ENCODE measurements at places on chromosomes 6 and 20.

DNA sequence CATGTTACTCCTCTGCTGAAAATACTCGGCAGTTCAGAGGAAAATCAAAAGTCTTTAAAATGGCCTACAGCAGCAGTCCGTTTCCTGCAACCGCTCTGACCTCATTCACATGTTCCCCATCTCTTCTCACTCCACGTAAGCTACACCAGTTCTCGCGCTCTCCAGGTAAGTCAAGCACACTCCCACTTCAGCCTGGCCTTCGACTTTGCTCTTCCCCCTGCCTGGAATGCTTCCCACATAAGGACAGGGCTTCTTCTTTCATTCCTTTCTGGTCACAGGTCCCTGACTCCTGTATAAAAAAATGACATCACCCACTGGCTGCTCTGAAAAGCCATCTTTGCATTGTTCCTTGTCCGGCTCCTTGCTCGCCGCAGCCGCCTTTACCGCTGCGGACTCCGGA, 42.7 kb downstream of the MGME1 start:
- DNase-seq: no peak

GRCh38 chr20:11849976-11850670, 67.6 kb upstream of the BTBD3 start:
- no peak for DNase-seq

DNA sequence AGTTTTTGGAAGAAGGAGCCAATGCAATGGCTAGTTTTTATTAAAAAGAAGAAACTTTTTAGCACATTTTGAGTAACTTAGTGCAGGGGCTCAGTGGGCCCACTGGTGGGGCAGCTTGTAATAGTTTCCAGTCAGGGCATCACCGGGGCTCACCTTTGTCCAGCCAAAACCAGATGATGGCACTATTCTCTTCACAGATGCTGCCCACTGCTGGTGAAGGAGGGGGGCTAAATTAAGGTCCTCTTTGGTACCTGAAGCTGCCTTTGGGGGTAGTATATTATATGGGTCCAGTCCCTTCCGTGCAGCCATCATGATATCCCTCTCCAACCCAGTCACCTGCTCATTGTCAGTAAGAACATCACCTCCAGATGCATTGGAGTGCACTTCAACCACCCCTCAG, 182.9 kb downstream of the PDE7B start:
- no peak for DNase-seq

DNA sequence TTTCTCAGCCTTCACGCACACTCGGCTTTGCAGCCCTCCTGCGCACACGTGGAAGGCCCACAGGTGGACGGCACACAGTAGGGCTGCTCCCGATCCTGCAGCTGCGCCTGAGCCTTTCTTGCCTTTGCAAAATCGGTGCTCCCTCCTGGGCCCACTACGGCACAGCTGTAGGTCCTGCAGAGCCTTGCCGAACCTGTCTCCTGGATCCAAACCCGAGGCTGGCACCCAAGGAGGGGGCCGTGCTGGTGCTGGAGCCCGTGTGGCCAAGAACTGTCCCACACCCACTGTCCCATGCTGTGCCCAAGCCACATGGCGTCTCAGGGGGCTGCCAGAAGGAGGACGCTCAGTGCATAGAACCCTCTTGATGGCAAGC, 227.4 kb downstream of the TTLL2 start:
- DNase-seq: no peak

GRCh38 chr20:48609491-48609978, 218.3 kb downstream of the PREX1 start:
- DNase-seq: no peak

DNA sequence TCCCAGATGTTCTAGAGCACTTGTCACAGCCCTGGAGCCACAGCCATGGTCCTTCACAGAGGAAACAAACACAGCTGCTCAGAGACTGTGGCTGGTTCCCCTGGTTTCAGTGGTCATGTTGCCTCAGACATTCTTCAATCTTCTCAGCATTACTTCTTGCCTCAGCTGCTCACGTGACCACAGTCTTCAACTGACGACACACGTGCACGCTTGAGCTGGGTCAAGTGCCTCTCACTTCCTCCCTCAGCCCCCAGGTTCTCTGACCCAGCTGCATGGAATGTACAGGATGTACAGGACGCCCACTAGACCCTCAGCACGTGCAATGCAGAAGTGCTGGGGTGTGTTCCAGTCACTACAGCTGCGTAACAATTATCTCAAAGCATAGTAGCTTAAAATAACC, 159.8 kb upstream of the GGTLC1 start:
- DNase-seq: no peak

- DNase-seq: no peak
Measured at GRCh38 chr6:144284783-144285547, at the start of gene UTRN. UTRN (plus strand) TSS chr6:144285335; CDS start chr6:144291829, 6,494 bp downstream.

GRCh38 chr20:43863821-43864544, 50.7 kb upstream of the TOX2 start:
- no peak for DNase-seq

DNA sequence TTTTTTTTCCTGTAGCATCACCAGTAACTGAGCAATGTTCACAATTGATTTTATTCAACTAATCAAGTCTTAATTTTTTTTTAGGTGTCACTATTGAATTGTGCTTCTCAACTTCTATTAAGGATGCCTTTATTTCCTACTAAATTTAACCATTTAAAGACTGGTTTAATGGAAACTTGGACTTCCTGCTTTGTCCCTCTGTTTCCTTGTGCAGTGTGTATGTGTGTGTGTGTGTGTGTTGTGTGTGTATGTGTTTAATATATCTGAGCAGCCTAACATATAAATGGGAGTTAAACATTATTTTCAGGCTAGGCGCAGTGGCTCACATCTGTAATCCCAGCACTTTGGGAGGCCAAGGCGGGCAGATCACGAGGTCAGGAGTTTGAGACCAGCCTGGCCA, 1.8 kb downstream of the SERPINB6 start:
- DNase-seq: no peak

- DNase-seq: peak; percentile 48
Measured at GRCh38 chr6:139336488-139336887, 38.0 kb downstream of the CITED2 start.

DNA sequence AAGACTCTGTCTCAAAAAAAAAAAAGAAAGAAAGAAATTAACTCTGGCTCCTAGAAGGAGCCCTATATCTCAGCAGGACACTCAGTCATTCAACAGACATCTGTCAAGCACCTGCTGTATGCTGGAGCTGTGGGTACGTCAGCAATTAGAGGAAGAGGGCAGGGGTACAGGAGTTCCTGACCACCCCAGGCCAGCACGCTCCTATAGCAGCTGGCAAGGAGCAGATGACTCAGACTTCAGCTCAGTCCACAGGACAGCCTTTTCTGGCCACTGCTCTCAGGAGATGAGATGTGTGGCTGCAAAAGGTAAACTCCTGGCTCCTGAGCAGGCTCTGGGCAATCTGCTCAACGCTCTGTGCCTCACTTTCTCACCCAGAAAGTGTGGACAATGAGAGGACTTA, 1.7 kb upstream of the RTEL1 start:
- no peak for DNase-seq

DNA sequence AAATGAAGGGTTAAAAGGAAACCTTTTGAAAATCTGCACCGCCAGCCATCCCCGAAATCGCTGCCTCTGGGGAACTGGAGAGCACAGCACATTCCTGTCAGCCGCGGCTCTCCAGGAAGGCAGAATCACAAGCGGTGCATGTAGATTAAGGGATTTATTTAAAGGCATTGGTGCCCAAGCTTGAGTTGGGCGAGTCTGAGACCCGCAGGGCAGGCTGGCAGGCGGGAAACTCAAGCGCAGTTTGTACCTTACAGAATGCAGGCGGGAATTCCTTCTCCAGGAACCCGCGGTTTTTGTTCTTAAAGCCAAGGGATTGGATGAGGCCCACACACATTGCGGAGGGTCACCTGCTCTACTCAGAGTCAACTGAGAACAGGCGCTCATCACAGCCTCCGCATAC, 10.8 kb downstream of the GPR31 start:
- no peak for DNase-seq

DNA sequence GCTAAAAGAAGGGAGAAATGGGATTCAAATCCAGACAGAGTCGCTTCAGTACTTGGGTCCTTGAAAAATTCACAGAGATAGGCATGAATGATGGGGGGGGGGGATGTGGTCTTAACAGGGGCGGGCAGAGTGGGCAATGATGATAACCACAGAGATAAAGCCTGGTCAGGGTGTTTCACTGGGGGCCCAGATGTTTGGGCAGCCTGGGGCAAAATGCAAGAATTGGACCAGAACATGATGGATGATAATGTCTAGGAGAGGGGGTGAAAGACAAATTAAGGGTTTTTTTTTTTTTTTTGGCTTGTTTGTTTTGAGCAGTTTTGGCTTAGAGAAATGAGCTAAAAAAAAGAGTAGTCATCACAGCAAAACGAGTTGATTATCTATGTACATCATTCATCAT, 57.4 kb downstream of the LAMP5 start:
- no peak for DNase-seq

DNA sequence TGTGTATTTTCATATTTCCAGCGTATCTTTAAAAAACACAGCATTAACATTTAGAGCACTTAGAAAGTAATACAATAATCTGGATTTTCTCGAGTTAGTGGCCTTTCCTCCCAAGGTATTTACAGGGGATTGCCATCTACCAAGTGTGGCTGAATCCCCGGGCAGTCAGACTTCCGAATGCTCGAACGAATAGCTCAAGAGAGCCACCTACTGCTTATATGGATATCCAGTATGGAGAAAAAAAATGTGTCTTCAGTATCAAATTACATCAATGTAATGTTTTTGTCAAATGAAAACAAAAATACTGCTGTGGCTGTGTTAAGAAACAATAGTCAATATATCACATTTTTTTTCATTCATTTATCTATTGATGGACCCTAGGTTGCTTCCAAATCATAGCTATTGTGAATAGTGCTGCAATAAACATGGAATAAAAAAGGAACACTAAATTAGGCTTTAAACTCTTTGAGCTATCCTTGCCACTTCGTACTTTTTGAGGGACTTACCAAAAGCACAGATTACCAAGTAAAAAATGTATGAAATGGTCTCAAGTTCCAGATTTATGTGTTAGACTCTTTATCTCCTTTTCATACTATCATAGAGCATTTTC, 654.5 kb upstream of the PTCHD4 start:
- no peak for DNase-seq

GRCh38 chr6:122722746-122723145, 56.8 kb upstream of the FABP7 start:
- no peak for DNase-seq

DNA sequence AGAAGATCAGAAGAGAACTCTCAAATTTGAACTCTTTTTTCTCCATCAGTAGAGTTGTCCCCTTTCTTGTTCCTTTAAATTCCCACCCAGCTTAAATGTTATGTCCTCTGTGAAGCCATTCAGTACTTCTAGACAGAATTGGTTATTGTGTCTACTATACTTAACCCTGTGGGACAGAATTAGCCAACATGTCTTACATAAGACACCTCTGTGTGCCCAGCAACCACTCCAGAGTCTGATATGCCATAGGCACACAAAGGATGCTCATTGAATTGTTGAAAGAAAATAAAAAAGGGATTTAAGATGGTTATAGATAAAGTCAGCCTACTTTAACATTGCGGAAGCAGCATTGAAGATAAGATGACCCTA, 77.0 kb upstream of the LTV1 start:
- no peak for DNase-seq

GRCh38 chr20:8148501-8148900, 16.4 kb downstream of the PLCB1 start:
- DNase-seq: no peak

- DNase-seq: no peak
Measured at GRCh38 chr20:15848126-15848525, 725.1 kb downstream of the KIF16B start.

- DNase-seq: no peak
Measured at GRCh38 chr20:17541596-17541995, 10.4 kb upstream of the BFSP1 start.

- DNase-seq: no peak
Measured at GRCh38 chr6:140844167-140844566, 1288.6 kb upstream of the GJE1 start.

GRCh38 chr20:8981482-8981881, 87.4 kb upstream of the PLCB4 start:
- DNase-seq: no peak

- DNase-seq: no peak
Measured at GRCh38 chr20:58538752-58539151, 23.6 kb upstream of the APCDD1L start.

DNA sequence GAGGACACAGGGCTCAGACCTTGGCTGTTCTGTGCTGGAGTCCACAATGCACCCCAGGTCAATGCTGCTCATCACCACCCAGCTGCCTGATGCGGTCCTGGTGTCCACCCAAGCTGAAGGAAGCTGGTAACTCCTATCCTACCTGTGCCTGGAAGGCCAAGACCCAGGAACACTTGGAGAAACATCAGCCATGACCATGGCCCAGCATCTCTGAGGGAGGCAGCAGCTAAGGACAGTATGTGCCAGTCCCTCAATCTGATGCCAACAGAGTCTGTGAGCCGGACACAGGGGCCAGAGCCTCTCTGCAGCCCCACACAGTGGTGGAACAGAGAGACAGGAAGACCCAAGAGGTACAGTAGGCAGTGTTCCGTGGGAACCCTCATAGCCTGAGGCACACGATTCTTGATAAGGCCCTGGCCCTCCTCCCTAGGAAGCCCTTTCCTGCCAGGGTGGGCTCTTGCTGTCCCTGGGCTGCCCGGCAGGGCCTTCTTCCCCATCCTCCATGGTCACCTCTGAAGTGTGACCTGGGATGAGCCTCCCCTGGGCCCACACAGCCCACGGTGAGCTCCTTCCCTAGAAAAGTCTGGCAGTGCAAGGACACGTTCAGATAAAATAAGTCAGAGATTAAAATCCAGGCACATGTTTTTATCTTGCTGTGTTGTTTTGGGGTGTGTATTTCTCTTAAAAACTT, 170.7 kb downstream of the THBS2 start:
- no peak for DNase-seq

DNA sequence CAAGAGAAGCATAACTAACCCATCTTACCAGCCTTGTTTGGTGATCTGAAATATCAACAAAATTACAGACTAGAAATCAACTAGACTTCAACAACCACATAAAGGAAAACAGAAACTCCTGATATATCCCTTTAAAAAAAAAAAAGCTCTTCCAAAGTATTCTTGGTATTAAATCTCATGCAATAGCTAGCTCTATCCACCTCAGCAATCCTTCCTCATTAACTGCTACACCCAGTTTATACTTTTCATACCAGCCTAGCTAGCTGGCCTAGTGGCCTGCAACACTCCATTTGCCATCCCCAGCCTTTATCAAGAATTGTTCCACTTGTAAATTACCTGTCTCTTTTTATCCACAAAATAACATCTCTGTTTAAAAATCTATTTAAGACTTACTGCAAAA, 69.0 kb downstream of the BACH2 start:
- DNase-seq: no peak

DNA sequence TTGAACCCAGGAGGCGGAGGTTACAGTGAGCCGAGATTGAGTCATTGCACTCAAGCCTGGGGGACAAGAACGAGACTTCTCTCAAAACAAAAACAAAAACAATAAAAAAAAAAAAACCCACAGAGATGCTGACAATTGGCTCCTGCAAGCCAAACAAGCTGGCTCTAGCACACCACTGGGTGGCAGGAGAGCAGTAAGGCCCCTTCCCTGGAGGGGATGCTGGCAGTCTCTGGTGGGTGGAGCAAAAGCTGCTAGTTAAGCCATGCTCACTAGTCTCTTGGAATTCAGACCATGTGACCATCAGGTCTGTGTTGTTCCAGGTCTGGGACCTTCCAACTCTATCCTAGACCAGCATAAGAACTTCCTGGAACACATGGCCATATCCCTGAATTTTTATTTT, 18.9 kb upstream of the DSN1 start:
- no peak for DNase-seq
